Left colon (tissue), 2 donors: ENCODE measurements at places on chromosomes 2 and 18.

DNA sequence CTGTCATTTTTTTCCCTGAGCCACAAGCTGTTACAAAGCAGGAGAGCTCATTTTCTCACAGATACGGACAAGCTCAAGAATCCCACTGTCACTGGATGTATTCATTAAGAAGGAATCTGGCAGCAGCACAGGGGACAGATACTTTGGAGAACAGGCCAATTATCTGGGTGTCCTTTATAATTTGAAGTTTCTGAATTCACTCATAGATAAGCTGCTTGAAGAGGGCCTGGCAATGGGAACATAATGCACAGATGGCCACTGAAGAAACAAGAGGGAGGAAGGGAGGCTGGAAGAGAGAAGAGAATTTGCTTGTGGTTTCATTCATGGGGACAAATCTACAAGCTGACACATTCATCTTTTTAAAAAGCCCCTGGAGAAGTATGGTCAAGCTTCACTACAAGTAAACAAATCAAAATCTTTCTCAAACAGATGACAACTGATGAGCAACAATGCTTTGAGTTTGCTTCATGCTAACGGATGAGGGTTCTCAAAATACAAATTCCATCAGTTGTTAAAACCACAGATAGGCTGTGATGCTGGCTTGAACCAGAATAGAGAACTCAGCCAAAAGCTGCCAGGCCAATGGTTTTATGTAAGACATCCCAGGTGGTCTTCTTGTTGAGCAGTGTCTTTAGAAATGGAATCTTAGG, 11.9 kb downstream of the BCL2 start:
- no peak for DNase-seq

GRCh38 chr2:133718688-133719201, 150.5 kb upstream of the NCKAP5 start:
- DNase-seq, result no peak

DNA sequence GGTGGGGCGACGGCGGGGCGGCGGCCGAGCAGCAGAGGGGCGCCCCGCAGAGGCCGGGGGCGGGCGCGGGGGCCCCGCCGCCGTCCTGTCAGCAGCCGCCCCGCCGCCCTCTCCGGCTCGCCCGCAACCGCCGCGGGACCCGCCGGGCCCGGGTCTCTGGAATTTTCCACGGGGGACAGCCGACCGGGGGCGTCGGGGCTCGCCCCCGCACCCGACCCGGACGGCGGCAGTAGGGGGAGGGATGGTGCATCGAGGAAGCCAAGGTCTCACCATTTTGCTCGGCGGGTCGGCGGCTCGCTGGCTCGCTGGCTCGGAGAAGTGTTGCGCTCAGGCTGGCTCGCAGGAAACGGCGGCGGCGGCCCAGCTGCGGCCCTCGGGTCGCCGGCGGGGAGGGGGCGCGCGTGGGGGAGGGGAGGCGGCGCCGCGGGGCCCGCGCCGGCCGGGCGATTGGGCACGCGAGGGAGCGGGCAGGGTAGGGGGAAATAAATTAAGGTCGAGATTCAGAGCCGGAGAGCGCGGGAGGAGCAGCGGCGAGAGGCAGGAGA, 405 bp downstream of the PPP3R1 start:
- DNase-seq, result peak; percentile 60

DNA sequence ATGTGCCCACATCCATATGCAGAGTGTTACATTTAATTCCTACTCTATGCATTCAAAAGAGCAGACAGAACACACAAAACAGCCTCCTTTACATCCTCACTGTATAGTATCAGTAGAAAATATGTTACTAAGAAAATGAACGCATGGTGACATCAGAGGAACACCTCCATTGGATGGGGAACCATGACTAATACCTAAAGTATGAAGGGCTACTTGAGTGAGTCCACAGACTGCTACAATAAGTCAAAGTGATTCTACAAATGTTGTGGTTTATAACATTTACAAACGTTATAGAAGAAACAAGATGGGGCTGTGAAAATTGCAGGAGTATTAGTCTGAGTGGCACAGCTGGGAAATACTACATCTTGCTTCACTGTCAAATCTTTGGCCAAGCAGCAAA, 1830.9 kb upstream of the PIK3C3 start:
- no peak for DNase-seq

GRCh38 chr2:225069966-225070365, 27.7 kb upstream of the DOCK10 start:
- no peak for DNase-seq

- peak; percentile 88 for DNase-seq
Measured at GRCh38 chr18:48928787-48929186, 22.0 kb downstream of the SMAD7 start.

DNA sequence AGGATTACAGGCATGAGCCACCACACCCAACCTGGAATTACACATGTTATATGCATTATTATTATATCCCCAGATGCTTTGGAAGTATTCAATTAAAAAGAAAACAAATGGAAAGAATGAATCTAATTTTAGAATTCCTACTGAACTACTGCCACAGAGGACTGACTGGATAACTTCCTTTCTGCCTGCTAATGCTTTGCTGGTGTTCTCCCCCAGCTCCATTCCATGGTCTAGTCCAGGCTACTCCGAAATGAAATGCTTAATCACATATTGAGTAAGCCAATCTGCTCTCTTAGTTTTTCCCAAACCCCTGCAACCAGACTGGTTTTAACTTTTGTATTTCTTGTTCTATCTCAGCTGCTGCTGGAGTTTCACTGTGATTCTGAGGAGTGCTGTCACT, 519.1 kb downstream of the SOX11 start:
- DNase-seq, result no peak

DNA sequence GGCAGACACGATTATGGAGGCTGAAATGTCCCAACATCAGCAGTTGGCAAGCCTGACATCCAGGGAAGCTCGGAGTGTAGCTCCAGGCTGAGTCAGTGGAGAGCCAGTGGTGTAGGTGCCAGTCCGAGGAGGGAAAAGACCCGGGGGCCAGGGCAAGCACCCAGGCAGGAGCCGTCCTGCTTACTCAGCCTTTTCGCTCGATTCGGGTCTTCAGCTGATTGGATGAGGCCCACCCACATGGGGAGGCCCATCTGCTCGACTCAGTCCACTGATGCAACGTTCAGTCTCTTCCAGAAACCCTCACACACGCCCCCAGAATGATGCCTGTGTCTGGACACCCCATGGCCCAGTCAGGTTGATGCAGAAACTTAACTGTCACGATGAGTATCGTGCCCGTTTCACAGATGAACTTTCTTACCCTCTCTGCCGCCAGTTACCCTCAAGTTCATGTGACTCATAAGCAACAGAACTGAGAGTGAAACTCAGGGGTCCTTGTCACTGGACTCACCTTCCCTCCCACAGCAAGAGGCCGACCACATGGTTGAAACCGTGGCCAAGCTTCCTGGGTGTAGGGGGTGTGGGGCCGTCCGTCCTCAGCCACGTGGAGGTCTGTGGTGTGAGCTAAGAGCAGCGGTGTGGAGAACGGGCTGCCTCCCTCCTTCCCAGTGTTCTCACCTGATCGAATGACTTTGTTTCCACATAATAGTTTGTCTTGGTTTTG, 197.4 kb upstream of the HDAC4 start:
- DNase-seq, result no peak

DNA sequence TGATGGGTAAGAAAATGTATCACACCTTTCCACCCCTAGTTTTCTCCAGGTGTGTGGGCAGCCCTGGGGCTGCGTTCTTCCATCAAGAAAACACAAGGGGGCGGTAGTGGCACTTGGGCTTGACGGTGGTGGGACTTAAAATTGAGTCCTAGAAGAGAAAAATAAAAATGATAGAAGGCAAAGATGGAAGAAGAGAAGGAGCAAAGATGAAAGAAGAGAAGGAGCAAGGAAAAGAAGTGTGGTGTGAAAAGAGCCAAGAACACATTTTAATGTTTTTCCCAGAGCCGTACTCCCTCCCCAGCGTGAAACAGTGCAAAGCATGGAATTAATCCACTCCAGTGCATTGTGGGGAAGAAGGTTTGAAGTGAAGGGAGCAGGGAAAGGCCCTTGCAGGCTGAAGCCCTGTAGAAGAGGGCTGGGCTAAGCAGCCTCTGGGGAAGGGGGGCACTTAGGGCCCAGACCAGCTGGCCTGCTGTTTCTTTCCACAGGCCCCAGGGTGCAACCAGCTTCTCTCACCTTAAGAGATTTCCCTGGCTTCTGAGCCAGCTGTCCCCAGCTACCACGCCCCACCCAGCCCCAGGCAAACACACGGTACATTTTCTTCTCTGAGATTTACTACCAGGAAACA, 256.8 kb downstream of the RNF152 start:
- peak; percentile 82 for DNase-seq

DNA sequence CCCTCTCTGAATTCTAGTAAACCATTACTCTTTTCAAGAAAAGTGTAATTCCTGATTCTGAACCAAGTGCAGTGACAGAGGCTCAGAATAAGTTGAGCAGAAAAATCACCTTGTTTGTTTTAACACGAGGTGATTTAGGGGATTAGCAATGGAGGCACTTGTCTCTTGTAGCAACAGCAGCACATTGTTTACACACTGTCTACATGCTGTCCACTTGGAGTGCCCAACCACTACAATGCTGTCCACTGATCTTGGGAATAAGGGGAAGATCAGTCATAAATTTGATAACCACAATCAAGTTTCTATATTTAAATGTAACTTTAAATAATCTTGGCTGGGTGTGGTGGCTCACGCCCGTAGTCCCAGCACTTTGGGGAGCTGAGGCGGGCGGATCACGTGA, 13.9 kb upstream of the RMND5A start:
- DNase-seq, result no peak

GRCh38 chr18:42578792-42579191, 536.7 kb downstream of the RIT2 start:
- no peak for DNase-seq
